ENCODE measurements at places on chromosomes 4 and X.

DNA sequence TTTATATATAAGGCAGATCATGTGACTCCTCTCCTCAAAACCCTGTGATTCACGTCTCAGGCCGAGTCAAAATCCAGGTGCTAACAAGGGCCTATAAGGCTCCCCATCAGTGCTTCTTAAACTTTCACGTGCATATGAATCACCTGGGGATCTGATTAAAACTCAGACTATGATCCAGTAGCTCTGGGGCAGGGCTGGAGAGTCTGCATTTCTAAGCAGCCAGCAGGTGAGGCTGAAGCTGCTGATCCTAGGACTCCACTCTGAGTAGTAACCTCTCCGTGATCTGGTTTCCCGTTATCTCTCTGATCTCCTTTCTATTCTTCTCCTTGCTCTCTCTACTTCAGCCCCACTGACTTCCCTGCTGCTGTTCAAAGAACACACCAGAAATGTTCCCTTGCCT lies 252.4 kb upstream of the RPS6KA3 start:
- DNase-seq: no peak

DNA sequence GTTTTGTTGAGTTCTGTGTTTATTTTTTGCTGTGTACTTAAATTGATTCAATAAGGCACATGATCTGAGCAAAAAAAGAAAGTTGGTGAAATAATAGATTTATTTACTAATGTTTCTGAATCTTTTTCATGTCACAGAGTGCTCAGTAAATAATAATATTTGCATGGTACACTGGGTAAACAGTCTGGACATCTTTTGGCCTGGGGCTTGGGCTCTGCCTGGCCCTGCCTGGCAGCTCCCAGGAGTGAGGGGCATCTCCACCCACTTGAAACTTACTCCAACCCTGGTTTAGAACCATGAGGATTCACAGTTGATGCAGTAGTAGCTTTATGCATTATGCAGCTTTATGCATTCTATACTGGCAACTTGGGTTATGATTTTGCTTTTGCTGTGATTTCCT lies 124.2 kb upstream of the SLC4A4 start:
- DNase-seq: no peak

- no peak for DNase-seq
These were observed 163.9 kb upstream of the NOCT start for GRCh38 chr4:138851391-138852335.

DNA sequence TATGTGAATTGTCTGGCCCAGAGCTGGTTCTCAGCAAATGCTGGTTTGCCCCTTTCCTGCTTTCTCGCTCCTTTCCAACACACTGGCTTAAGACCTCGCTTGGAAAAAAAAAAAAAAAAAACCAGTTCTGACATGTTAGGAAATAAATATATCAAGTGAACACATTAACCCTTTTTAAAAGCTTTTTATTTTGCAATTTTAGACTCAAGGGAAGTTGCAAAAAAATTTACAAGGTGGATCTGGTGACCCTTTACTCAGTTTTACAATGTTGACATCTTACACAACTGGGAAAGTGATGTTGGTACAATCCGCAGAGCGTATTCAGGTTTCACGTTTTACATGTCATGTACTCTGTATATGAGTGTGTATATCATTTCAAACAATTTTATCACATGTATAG lies 100.1 kb downstream of the RTL5 start:
- DNase-seq: no peak

GRCh38 chr4:87067124-87067885 lies 132.5 kb downstream of the AFF1 start:
- DNase-seq: no peak
